ENCODE measurements at places on chromosomes 12 and 14.

GRCh38 chr12:70309348-70309747 lies 56.7 kb upstream of the KCNMB4 start:
- DNase-seq, result no peak

GRCh38 chr14:76754586-76754985 lies 6.7 kb upstream of the VASH1 start:
- no peak for DNase-seq

- no peak for DNase-seq
Observed at GRCh38 chr14:79569072-79569471, 642.2 kb downstream of the DIO2 start.

DNA sequence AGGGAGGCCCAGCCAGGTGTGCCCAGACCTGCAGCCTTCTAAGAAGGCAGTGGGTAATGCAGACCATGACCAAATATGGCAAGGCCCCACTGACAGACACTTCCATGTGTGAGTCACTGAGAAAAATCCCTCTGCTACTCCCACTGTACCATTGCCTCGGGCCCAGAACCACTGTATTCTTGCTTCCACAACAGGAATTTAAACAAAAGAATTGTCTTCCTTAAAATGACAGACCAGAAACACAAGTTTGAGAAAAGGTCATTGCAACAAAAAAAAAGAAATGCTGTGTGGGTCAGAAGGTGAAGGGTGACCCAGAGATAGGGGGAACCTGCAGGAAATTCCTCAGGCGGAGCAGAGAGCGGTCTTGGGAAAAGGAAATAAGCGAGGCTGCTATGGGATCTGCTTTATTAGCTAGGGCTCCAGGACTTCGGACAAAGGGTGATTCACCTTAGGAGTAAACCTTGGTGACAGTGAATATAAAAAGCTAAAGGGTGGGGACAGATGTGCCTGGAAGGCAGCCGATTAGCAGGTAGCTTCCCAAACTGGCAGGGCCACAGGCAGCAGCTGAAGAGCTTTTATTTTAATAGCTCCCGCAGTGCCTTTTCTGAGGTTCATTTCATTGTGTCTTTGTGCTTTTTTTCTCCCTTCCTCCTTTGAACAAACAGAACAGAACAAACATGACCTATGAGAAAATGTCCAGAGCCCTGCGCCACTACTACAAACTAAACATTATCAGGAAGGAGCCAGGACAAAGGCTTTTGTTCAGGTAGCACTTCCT lies 185.3 kb upstream of the BCL2L14 start:
- no peak for DNase-seq

DNA sequence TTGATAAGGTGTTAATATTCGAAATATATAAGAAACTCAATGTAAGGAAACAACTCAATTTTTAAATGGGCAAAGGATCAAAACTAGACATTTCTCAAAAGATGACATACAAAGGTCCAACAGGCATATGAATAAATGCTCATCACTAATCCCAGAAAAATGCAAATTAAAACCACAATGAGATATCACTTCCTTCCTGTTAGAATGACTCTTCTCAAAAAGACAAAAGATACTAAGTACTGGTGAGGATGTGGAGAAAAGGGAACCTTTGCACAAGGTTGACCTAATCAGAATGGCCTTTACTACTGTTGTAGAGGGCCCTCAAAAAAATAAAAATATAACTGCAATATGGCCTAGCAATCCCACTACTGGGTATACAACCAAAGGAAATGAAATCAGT lies 383.4 kb downstream of the KCNH5 start:
- no peak for DNase-seq

DNA sequence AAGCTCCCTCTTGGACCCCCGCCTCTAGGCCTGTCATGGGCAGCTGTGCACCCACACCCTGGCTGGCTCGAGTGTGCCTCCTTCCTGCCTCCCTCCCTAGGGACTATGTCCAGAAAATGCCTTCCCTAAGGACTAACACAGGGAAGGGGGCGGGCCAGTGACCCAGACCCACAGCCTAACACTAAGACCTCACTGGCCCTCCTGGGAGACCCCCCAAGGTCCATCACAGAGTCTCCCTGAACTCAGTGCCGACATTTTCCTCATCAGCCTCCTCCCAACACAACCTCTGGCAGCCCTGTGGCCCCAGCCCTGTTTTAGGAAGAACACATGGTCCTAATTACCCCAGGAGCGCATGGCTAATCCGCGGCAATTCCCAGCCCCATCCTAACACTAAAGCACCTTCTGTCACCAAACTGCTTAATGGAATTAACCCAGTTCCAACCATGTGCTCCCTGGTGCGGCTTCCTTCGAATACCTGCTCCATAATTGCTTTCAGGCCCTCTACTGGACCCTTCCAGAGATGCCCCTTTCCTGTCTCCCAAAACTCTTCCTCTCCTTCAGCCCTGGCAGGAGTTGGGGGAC lies 5.6 kb downstream of the MSI1 start:
- no peak for DNase-seq

GRCh38 chr12:31726575-31726974 lies 2.2 kb downstream of the AMN1 start:
- DNase-seq, result no peak

DNA sequence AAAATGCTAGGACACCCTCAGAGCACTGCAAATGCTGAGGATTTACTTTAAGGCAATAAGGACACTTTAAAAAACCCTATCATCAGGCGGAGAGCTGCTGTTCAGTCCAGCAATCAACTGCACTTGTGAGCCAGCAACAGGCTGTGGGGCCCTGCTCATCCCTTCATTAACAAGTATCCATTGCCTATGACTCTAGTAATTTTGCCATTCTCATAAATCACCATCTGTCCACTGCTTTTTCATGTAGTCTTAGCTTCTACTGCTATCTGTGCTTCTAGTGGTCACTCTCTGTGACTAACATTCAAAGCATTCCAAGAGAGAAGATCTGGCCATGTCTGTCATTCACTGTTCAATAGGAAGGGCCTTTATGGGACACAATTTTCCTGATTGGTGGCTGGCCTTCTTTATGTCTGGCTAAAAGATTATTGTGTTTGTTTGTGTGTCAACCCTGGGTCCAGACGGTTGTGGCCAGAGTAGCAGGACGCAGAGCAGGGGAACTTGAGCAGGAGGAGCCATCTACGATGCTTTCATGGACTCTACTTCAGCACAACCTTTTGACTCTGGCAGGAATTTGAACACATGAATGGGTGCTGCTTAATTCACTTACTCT lies 3.6 kb upstream of the KRAS start:
- no peak for DNase-seq

GRCh38 chr12:116529686-116530085 lies 29.5 kb upstream of the MAP1LC3B2 start:
- DNase-seq, result no peak

DNA sequence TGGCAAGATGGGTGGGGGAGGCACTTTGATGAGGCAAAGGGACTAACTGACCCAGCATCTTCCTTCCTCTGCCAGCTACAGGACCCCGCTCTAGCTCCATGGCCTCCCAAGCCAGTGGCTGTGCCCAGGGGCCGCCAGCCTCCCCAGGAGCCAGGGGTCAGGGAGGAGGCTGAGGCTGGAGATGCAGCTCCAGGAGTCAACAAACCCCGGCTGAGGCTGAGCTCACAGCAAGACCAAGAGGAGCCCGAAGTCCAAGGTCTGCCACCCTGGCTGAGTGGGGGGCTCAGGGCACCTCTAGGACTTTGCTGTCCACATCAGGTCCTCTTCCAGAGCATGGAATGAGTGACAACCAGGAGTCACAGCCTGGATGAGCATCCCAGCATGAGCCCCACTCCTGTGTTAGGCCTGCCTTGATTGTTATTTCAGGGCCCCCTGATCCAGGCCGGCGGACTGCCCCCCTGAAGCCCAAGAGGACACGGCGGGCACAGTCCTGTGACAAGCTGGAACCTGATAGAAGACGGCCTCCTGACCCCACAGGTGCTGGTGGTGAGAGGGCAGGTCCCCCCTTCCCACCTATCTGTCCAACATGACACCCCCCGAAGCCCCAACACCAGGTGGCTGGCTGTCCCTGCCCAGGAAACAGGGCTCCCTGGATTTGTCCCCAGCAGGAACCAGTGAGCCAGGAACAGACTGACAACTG lies 2.5 kb upstream of the CPNE6 start:
- DNase-seq, result no peak

DNA sequence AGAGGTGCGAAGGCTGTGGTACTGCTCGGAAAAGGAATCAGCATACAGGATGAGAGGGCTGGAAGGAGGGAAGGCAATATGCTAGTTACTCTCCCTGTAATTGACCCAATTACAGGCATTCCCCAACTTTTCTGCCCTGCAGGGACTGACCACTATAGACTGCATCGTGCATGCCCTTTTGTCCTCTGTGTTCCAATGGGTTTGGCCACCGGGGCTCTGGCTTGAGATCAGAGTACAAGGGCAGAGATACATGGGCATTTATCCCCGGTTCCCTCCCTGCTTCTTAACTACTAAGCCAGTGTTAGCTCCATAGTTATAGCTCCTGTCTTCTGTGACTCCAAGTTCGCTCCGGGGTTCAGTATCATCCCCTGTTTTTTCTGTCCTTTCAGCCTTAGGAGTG lies 59.7 kb downstream of the GTF2A1 start:
- DNase-seq, result no peak

DNA sequence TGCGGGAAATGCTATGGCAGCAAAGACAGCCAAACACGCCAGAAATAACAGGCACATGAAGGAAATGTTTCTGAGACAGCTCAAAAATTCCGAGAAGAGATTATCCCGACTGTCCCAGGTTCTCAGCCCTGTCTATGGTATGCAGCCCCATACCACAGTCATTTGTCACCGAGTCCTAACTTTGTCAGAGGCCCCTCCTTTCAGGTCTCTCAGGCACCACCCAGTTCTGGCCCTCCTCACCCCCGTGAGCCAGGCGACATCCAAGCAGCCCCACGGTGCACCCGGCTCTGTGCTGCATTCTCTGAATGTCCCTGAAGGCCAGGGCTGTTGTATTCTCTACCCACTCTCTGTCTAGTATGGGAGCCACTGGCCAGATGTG lies 24.0 kb downstream of the SSH1 start:
- DNase-seq, result no peak

GRCh38 chr12:66120477-66120876 lies 10.1 kb downstream of the LLPH start:
- no peak for DNase-seq

GRCh38 chr12:91732086-91732485 lies 413.6 kb downstream of the BTG1 start:
- no peak for DNase-seq

- no peak for DNase-seq
Observed at GRCh38 chr14:74829251-74829650, 46.7 kb downstream of the PROX2 start.

DNA sequence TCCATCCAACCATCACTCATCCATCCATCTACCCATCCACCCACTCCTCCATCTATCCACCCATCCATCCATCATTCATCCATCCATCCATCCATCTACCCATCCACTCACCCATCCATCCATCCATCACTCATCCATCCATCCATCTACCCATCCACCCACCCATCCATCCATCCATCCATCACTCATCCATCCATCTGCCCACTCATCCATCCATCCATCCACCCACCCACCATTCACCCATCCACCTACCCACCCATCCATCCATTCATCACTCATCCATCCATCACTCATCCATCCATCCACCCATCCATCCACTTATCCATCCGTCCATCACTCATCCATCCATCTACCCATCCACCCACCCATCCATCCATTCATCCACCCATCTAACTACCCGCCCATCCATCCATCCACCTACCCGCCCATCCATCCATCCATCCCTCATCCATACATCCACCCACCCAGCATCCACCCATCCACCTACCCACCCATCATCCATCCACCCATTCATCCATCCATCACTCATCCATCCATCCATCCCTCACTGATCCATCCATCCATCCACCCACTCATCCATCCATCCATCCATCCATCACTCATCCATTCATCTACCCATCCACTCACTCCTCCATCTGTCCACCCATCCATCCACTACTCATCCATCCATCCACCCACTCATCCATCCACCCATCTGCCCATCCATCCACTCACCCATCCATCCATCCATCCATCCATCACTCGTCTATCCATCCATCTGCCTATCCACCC lies 24.1 kb downstream of the TRPV4 start:
- DNase-seq, result no peak

DNA sequence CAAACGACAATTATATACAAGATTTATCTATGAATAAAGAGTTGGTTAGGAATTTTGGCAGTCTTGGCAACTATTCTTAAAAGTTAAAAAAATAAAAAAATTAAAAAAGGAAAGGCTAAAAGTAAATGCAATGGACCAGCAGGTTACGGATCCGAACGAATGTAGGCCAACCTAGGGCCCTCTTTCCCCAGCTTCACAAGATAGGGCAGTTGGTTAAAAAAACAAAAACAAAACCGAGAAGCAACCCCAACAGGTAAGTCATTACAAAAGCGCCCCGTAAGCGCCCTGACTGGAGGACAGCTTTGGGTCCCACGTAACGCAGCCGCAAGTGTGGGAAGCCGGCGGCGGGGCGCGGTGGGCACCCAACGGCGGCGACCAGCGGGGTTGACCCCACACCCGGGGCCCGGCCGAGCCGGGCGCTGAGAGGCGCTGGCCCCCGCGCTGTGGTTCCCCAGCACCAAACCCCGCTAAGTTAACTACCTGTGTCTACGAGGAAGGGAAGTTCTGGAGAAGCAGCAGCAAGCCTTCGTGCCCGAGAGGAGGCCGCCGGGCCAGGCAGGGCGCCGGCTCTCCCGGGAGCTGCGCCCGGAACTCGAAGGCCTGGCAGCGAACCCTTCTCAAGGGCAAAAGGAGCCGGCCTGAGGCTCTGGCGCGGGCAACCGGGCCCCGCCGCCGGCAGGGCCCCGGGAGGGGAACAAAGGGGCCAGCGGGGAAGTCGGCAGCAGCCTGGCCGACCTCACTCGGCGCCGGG lies 882 bp downstream of the HECTD1 start:
- peak; percentile 58 for DNase-seq

DNA sequence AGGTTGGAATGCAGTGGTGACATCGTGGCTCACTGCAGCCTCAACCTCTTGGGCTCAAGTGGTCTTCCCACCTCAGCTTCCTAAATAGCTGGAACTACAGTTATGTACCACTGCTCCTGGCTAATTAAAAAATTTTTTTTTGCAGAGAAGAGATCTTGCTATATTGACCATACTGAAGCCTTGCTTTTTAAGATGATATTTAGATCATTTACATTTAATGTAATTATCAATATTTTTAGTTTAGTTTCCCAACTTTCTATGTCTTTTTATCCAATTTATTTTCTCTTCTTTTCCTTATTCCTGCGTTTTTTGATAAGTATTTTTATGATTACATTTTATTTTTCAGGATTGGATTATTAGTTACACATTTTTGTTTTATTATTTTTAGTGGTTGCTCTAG lies 340.1 kb downstream of the APAF1 start:
- no peak for DNase-seq

GRCh38 chr14:92686900-92687427 lies 61.5 kb downstream of the LGMN start:
- peak; percentile 64 for DNase-seq

DNA sequence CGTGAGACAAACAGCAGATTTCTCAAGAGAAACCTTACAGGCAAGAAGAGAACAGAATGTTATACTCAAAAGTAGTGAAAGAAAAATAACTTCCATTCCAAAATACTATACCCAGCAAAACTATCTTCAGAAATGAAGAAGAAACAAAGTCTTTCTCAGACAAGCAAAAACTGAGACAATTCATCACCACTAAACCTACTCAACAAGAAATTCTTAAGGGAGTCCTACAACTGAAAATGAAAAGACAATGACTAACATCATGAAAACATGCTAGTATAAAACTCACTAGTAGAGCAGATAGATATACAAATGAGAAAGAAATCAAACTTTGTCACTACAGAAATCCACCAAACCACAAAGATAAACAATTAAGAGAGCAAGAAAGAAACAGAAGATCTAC lies 106.5 kb downstream of the CEP83 start:
- no peak for DNase-seq

- DNase-seq, result no peak
Observed at GRCh38 chr12:90959032-90959431, 4.1 kb upstream of the CCER1 start.
